ENCODE measurements at places on chromosomes 1 and 21.

- DNase-seq, result no peak
These were observed 161.6 kb upstream of the KLHDC7A start for GRCh38 chr1:18319099-18319498.

DNA sequence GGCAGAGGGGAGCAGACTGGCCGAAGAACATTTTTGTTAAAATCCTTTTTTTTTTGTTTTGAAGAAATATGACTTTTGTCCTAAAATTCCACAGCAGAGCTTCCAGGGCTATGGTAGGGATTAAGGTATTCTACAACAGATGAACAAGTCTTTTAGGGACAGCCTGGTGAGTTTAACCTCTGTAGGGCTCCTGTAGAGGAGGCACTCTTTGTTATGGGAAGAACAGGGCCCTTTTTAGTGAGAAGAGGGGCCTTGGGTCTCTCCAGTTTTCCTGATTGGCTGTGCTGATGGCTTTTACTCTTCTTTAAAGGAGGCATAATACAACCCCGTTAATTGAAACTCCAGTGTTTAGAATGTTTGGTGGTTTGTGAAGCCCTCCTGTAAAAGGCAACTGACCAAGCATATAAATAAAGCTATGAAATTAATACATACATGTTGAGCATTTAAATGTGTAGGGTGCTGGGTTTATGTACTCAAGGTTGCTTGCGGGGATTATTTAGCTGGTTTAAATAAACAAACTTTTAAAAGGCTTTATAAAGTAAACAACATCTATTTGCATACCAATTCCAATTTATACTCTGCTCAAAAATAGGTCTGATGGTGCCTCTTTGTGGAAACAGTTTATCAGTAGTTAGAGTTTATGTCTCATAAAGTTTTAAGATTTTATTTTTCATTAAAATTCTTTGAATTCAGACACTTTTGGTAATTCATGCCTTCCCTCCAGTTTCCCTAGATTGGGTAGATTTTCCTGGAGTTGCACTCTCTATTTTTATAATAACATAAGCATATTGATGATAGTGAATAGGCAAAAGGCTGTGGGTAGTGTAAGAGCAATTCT lies 46.5 kb downstream of the PBX1 start:
- DNase-seq, result no peak

DNA sequence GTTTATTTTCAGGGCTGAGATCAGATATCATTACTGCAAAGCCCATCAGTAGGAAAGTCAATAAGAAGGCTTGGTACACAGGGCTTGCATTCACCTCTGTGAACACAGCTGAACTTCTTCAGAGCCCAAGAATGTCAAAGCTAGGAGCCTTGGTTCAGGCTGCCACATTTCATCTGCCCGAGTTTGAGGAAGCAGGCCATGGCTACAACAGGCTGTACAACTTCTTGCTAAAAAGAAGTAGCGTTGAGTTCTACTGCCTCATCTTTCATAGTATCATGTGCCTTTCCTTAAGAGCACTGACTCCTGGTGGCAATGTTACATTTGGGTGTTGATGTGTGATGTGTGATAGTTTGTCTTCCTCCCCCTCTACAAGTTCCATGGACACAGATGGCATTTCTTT lies 10.1 kb downstream of the C1orf162 start:
- no peak for DNase-seq

GRCh38 chr1:64981601-64982533 lies 15.5 kb upstream of the JAK1 start:
- no peak for DNase-seq

DNA sequence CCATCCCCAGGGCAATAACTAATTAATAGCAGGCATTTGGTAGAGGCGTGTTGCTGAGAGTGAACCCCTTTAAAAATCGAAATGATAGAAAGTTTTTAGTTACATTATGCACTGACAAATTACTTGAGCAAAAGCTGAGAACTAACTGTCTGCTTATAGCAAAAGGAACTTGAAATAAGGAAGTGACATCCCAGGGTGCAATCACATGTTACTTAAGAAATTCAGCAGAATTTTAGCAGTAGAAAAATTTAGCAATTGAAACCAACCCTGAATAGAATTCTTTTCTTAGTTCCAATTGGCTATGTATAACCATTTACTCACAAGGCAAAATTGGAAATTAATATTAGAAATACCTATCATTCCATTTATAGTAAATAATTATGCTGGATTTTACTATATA lies 139.5 kb upstream of the SAMSN1 start:
- peak; percentile 40 for DNase-seq

GRCh38 chr1:111989531-111990025 lies at the start of gene KCND3:
Gene KCND3, minus strand, starts transcription at chr1:111989668.
- no peak for DNase-seq

DNA sequence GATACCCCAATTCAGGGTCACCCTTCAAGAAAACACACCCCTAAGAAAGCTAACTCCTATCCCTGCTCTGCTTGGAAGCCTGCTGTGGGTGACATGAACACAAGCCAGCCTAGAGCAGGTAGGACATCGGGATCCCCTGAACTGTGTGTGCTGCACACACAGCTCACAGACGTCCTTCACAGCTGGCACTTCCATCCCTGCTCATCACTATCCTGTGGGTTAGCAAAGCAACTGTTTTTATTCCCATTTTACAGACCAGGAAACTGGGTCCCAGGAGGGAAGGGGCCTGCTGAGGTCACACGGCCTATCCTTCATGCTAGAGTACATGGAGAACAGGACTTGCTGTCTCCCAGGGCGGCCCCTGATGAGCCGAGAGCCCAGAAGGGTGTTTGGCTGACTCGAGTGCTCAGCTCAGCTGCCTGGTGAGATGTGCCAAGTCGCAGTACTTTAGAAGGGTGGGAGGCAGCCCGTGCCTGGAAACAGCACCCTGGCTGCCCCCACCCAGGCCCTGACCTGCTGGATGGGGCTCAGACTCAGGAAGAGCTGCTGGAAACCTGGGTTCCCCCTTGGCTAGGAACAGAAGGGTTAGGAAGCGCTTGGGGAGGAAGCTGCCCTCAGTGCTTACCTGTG lies 28.3 kb upstream of the BTG2 start:
- DNase-seq, result peak; percentile 57

- DNase-seq, result peak; percentile 55
These were observed 7.1 kb downstream of the HPCA start for GRCh38 chr1:32893198-32894018.

DNA sequence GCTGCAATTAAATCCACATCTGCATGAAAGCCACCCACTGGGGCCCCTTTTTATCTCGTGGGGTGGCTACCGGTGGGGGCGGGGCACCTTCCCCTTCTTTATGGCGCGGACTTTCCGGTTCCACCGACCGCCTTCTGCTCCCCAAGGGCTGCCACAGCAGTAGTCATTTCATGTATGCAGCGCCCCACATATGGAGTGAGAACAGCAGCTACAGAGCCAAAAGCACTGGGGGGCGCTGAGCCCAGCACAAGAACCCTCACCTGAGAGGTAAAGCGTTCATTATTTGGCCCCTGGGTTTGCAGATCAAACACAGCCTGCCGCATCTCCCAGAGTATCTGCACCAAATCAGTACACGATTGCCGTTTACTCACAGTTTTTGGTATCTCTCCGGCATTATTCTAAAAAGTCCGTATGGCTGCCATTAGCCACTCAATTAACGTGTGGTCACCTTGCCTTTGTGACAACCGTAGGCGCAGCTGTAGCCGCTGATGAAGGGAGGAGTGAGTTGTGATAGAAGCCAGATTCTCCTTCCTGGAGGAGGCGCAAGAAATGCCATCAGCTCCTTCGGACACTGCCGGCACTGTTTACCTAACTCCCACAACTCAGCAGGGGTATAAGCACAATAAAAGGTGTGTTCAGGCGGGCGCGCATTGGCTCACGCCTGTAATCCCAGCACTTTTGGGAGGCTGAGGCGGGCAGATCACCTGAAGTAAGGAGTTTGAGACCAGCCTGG lies 30.4 kb upstream of the CR2 start:
- no peak for DNase-seq

DNA sequence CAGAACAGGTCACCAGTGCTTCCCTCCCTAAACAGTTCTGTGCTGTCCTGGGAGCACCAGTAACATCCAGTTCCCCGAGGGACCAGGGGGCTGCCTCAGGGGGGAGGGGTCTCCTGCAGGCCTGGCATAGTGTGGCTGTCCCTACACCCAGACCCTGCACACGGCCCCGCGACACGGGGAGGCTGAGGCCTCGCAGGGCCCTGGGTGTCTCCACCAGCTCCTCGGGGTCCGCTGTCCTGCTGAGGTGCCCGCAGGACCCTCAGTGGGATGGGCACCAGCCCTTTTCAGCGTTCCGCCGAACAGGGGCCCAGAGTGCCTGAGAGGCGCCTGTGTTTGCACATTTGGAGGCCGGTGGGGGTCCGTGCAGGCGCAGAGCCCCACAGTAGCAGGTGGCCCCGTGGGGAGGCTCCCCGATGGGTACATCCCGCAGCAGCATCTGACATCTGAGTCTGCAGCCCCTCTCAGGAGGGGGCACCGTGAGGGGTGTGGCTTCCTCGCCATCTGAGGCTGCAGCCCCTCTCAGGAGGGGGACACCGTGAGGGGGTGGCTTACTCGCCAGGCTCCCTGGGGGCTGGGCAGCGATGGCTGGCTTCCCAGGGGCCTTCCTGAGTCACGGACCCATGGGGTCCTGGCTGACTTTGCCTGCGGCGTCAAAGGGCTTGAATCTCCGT lies 18.5 kb upstream of the C1orf159 start:
- no peak for DNase-seq

All from globus pallidus (tissue), 1 donor.